T-cell (primary cell): ENCODE measurements at places on chromosomes 1 and 21.

DNA sequence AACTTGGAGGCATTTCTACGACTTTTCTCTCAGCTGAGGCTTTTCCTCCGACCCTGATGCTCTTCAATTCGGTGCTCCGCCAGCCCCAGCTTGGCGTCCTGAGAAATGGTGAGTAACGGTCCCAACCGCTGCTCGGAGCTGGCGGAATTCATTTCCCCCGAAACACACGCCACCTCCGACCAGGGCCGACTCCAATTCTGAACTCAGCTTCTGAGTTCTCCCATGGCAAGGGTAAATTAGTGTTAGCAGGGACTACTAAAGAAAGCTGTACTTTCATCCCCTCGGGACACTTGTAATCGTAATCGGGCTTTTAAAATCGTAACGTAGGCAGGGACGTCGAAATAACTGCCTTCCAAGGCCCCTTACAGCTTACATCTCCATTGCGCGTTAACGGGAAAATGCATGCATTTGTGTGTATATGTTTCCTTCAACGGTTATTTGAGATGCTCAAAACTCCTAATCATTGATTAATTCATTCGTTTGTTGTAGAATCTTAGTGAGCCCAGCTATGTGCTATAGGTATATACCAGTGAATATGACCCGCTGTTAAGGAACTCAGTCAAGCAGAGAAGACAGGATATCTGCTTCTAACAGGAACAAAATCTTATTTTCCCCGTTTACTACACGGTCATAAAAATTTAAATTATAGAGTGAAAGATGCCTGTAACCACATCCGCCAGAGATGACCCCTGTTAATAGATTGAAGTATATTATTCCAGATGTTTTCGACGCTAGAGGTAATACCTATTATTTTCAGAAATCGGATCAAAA lies 472 bp downstream of the DTL start:
- no peaks in the 10 kb centered on the region for H3K27me3 ChIP-seq
- no peak for DNase-seq

GRCh38 chr1:174301295-174302077 lies 142.2 kb downstream of the RABGAP1L start:
- no peaks in the 10 kb centered on the region for H3K4me1 ChIP-seq
- no peak for DNase-seq

GRCh38 chr1:230905733-230906132 lies 37.4 kb upstream of the C1orf198 start:
- no peak for DNase-seq
- H3K27me3 ChIP-seq = no peaks in the 10 kb centered on the region
- H3K4me3 ChIP-seq = no peak overlapping the region
- H3K36me3 ChIP-seq = peaks cover 2% of the 10 kb centered on the region

DNA sequence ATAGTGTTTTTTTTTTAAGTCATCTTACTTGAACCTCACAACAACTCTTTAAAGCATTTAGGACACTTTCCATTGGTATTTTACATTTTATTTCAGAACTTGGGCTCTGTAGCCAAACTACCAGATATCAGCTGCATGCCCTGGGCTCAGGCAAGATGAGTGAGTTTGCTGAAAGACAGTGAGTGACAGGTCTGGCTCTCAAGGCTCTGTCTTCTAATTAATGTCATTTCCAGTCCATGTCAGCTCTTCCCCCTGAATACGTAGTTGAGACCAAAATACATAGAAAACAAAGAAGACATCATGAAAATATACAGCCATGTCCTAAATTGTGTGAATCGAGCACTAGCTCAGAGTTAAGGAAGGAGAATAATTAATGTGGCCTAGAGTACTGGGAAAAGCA lies 39.7 kb downstream of the PRRX1 start:
- no peaks in the 10 kb centered on the region for H3K4me1 ChIP-seq
- H3K4me3 ChIP-seq = no peak overlapping the region
- no peaks in the 10 kb centered on the region for H3K27me3 ChIP-seq

GRCh38 chr21:44521928-44522752 lies 17.9 kb downstream of the KRTAP10-1 start:
- no peaks in the 10 kb centered on the region for H3K36me3 ChIP-seq
- H3K4me1 ChIP-seq = no peaks in the 10 kb centered on the region
- H3K27me3 ChIP-seq = no peaks in the 10 kb centered on the region

DNA sequence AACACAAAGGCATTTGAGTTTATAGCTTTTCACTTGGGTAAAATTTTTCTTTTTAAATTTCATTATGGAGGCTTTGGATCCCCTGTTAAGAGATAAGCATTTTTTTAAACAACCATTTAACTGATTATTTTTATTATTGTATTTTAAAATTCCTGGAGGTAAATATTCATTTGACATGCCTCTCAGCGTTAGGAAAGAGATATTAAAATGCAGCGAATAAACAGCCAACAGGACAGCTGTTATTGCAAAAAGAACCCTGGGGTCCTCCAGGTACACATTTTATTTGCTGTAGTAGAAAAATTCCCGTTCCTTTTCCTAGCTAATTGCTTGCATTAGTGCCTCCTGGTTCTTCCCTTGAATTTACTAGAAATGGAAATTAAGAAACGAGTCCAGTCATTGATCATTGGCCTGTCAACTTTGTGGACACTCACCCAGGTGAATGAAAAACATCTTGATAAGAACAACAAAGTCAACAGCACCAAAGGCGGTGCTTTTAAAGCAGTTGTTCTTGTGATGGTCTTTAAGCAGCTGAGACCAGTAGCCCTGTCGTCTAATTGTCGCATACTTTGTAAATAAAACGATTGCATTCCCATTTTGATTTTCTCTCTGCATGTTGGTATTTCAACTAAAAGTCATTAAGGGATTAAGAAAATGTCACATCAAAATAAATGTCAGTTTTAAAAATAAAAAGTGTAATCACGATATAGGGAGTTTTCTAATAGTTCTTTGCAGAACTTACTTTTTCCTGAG lies 282.4 kb downstream of the GRIK1 start:
- no peak for DNase-seq
- H3K4me3 ChIP-seq = no peak overlapping the region
- no peak overlapping the region for H3K27ac ChIP-seq
- no peaks in the 10 kb centered on the region for H3K4me1 ChIP-seq
- no peaks in the 10 kb centered on the region for H3K36me3 ChIP-seq

DNA sequence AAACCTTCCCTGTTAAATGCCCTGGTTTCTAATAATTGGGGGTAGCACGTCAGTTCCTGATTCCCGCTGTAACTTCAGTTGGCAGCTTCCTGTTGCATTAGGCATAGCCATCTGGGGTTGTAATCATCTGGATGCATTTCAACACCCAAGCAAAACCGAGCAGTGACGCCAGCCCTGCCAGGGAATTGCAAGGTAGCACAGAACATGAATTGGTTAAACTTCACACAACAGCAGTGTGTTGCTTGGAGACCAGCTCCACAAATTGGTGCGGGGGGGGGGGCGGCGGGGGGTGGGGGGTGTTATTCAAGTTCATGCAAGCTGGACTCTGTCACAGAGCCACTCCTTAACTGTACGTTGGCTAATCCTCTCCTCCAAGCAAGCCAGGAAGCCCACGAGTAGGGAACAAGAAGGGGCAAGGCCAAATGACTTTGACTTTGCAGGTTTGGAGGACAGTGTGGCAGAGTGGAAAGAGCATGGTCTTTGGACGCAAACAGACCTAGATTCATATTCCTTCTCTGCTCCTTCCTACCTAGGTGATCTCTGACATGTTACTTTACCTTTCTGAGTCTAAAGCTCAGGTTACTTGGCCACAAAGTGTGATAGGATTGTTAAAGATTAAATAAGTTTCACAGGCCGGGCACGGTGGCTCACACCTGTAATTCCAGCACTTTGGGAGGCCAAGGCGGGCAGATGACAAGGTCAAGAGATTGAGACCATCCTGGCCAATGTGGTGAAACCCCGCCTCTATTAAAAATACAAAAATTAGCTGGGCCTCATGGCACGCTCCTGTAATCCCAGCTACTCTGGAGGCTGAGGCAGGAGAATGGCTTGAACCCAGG lies 4.7 kb downstream of the LAX1 start:
- H3K4me3 ChIP-seq = no peak overlapping the region
- peaks cover 5% of the 10 kb centered on the region for H3K4me1 ChIP-seq
- DNase-seq = no peak
- H3K36me3 ChIP-seq = peaks cover 54% of the 10 kb centered on the region

- peaks cover 3% of the 10 kb centered on the region for H3K27me3 ChIP-seq
- no peak overlapping the region for H3K4me3 ChIP-seq
- no peaks in the 10 kb centered on the region for H3K4me1 ChIP-seq
Measured at GRCh38 chr1:55321942-55322341, 106.8 kb upstream of the USP24 start.

DNA sequence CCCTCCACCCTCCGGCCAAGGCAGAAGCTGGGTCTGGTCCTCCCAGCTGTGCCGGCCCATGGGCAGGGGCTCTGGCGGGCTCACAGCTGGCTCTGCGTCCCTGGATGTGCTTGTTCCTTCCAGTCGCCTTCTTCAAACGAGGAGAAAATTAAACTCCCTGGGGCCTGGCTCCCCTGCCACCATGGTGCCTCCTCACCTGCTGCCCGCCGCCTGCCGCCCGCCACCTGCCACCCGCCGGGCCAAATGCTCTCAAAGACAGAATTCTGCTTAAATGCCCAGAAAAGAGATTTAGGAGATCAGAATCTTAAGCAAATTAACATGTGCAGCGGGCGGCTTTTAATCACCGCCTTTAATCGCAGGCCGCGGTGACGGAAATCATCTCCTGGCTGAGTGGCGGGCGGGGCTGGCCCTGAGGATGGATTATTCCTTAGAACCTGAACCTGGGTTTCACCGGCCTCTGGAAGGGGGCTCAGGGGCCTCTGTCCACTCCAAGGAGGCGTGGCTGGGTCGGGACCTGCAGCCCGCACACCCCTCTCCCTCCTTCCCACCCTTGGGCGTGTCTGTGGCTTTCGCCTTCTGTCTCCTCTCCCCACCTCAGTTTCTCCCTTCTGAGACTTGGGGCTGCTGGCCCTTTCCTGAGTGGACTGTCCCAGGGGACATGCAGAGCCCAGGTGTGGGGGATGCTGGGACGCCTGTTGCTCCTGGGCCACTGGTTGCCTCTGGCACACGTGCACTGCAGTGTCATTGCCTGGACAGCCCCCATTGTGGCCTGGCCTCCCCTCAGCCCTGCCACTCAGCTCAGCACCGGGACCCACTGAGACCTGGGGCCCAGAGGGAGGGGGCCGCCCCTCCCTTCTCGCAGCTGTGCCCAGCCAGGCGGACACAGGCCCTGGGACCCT lies 10.5 kb upstream of the PLCH2 start:
- no peak overlapping the region for H3K27ac ChIP-seq
- H3K36me3 ChIP-seq = no peaks in the 10 kb centered on the region
- peaks cover 22% of the 10 kb centered on the region for H3K4me1 ChIP-seq
- no peak for DNase-seq
- no peak overlapping the region for H3K4me3 ChIP-seq

DNA sequence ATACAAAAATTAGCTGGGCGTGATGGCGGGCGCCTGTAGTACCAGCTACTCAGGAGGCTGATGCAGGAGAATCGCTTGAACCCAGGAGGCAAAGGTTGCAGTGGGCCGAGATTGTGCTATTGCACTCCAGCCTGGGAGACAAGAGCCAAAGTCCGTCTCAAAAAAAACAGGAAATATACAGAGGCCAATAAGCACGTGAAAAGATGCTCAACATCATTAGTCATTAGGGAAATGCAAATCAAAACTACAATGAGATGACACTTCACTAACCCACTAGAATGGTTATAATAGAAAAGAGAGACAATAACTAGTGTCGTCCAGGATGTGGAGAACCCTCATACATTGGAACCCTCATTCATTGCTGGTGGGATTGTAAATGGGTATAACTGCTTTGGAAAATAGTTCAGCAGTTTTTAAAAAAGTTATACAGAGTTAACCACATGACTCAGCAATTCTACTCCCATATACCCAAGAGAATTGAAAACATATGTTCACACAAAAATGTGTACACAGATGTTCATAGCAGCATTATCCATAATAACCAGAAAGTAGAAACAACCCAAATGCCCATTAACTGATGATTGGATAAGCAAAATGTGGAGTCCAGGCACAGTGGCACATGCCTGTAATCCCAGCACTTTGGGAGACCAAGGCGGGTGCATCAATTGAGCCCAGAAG lies 6.4 kb upstream of the E2F2 start:
- H3K27ac ChIP-seq = no peak overlapping the region
- no peak for DNase-seq
- no peak overlapping the region for H3K4me3 ChIP-seq
- peaks cover 8% of the 10 kb centered on the region for H3K4me1 ChIP-seq

DNA sequence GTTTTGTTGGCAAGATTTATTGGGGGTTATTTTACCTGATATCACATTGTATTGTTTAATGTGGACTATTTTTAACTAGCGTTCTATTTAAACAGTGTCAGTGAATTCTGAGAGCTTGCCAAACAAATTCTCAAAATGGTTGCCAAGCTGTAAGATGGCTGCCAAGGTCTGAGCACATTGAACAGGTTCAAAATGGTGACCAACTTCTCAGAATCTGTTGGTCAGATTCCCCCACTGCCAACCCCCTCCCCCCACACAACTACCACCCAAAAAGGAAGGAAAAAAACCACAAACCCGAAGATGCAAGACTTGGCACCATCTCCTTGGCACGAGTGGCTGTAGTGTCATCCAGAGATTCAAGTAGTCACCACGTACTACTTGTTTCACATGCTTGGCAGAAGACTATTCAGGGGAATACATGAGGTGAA lies 159.1 kb downstream of the NFIA start:
- no peaks in the 10 kb centered on the region for H3K4me1 ChIP-seq
- no peaks in the 10 kb centered on the region for H3K27me3 ChIP-seq
- H3K36me3 ChIP-seq = no peaks in the 10 kb centered on the region
- no peak overlapping the region for H3K4me3 ChIP-seq
- no peak overlapping the region for H3K27ac ChIP-seq
- DNase-seq = no peak

DNA sequence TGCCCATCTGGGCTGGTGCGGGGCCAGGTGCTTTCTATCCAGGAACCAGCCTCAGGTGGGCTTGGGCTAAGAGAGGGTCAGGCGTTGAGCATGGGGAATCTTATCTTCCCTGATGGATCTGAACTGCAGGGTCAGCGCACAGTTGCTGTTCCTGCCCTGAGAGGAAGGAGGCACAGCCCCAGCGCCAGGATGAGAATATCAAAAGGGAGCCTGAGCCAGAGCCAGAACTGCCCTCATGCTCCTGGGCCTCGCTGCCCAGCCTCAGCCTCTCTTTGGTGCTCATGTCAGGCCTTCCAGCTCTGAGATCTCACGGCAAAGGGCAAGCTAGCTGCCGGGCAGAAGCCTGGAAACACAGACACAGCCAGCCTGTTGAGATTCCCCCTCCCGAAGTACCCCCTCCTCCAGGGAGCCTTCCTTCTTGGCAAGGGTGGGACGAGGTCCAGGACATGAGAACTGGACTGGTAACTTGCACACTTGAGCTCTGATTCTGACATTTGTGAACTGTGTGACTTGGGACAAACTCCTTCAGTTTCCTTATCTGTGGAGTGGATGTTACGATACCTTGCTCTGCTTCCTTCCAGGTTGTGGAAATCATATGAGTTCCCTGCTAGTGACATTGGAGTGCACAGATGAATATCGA lies 1.2 kb upstream of the LAD1 start:
- no peak for DNase-seq
- no peak overlapping the region for H3K4me3 ChIP-seq
- no peaks in the 10 kb centered on the region for H3K4me1 ChIP-seq
- no peaks in the 10 kb centered on the region for H3K36me3 ChIP-seq
- no peak overlapping the region for H3K27ac ChIP-seq

- H3K4me3 ChIP-seq = no peak overlapping the region
- no peak overlapping the region for H3K27ac ChIP-seq
- no peaks in the 10 kb centered on the region for H3K27me3 ChIP-seq
- no peaks in the 10 kb centered on the region for H3K4me1 ChIP-seq
- peak; percentile 78 for DNase-seq
Measured at GRCh38 chr1:153749408-153750005, 21.7 kb downstream of the INTS3 start.
